ENCODE measurements at places on chromosomes 7 and 10.

GRCh38 chr10:19577381-19577780, 238.9 kb upstream of the PLXDC2 start:
- ATAC-seq, result no peak

DNA sequence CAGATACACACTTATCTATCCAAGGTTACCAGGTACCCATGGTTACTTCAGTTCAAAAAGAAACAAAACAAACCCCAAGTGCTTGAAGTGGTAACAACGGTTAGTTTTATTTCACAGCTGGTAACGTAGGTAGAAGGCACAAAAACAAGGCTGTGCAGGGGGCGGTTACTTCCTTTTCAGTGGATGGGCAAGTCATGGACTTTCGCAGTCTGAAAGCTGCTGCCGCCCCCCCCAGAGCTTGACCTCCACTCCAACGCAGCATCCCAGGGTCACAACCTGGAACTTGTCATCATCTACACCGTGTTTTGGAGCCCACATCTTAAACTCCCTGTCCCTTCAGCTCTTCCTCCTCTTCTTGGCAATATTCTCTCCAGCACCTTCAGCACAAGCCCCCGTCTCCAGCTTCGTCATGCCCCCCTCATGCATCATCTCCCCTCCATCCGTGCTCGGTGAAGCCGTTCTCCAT, 181.2 kb upstream of the ITGB1 start:
- no peak for ATAC-seq

GRCh38 chr10:13347043-13347499, 1.0 kb downstream of the SEPHS1 start:
- ATAC-seq, result no peak

DNA sequence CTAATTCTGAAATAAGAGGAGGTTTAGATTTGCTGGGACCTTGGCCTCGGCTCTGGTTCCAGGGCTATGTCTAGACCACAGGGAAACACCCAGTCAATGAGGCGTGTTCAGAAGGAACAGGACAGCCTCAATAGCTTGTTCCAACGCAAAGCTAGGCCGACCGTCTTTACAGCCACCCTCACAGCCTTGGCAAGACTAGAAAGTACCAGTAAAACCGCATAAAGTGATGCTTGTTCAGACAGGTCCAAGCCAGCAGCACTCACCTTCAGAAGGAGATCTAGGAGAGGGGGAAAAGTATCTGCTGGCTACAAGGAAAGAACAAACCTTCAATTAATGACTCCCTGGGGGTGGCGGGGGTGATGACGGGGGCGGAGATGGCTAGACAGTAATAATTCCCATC, 50.1 kb upstream of the LMTK2 start:
- ATAC-seq, result peak; percentile 93

- peak; percentile 13 for ATAC-seq
These were observed 977 bp downstream of the TMEM248 start for GRCh38 chr7:66921918-66922486.

- no peak for ATAC-seq
These were observed 175.0 kb upstream of the PITRM1 start for GRCh38 chr10:3347413-3348182.

GRCh38 chr10:15730341-15730740, 10.6 kb upstream of the ITGA8 start:
- ATAC-seq, result no peak

DNA sequence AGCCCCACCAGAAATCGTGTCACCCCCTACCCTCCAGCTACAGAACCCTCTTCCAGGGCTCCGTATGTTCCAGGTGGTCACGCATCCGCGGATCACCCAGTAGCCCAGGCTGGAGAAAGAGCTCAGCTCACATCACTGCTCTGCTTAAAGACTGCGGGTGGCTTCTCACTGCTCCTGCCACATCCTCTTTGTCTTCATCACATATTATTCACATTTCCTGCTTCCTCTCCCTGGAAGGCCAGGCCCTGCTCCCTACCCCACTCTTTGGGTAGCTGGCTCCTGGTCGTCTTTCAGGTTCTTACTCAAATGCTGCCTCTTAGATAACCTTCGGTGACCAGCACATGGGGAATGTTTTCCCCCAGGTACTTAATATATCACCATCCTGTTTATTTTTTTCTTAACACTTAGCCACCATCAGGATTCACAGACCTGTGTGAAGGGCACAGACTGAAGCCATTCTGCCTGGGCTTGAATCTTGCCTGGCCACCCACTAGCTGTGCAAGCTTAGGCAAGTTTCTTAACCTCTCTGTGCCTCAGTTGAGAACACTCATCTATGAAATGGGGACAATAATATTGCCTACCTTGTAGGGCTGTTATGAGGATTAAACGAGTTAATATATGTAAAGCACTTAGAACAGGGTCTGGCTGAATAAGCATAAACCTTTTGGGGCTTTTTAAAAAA, 307.8 kb downstream of the PRPF18 start:
- no peak for ATAC-seq

- ATAC-seq, result no peak
These were observed 95.0 kb upstream of the TAS2R16 start for GRCh38 chr7:123090456-123090855.

- no peak for ATAC-seq
These were observed 18.5 kb downstream of the PTN start for GRCh38 chr7:137324796-137325696.

GRCh38 chr7:69603351-69603750, 5.1 kb downstream of the AUTS2 start:
- no peak for ATAC-seq

DNA sequence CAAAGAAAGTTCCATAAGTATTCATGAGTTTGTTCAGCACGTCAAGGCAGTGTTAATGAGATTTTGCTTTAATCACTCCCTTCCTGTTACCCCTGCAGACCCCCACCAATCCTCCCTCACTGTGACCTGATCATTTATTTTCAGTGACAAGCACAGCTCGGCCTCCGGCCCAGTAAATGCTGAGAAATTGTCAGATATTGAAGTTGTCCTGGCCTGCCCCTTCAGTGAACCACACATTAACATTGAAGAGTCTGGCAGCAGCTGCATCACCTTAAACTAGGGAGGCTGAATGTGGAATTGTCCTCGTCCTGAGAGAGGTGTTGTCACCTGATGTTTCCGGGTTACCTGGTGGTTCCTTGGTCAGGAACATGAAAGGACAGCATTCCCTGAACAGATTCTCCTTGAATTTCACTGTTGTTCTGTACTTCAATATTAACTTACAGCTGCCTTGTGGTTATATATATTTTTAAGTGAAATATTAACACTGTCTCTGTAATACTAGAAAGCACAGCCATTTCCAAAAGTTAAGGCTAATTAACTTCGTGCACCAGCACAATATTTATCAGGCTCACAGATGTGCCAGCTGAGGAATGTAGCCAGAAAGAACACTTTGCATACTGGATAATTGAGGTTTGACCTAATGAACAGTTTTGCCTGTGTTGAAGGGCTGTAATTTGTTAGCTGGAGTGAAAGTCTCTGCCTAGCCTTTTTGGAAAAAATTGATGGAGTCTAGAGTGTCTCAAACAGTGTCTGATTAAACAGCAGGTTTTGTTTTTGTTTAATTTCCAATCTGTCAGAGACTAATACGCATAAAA, 265.3 kb downstream of the HDAC9 start:
- no peak for ATAC-seq

- no peak for ATAC-seq
These were observed 119.1 kb upstream of the KMT2E start for GRCh38 chr7:104894726-104895521.

GRCh38 chr10:30694518-30695228, 65.1 kb upstream of the LYZL2 start:
- ATAC-seq, result no peak

DNA sequence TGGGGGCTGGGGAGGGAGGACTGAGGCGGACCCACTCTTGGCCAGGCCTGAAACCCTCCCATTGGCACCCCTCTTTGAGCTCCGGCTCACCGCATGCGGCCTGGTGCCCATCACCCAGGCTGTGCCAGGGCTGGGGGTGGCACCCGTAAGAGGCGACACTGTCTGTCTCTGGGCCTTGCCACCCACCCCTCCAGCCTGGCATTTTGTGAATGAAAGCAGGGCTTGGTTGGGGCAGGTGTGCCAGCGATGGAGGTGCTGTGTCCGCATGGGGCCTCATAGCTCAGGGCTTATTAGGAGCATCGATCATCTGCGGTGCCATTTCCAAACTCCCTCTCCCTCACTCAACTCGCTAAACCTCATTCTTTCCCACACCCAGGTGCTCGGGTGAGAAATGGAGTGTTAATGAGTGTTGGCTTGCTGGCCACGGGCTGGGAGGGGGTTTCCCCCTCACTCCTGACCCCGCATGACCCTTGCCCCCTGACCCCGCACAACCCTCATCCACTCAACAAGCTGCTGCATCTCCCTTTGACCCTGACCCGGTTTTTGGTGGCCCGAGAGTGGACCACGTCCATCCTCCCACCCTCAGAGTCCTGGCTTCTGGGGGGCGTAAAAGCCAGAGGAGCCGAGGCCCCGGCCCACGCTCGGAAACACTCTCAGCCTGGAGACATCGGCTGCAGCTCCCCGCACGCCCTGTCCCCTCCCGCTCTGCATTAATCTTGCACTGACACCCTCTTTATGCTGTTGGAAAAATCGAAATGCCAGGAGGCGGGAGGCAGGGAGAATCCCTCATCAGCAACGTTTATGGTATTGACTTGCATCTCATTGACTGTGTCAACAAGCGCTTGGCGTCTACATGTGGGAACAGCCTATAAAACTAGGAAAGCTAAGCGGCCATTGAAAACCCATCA, 161.2 kb downstream of the DNAJB6 start:
- no peak for ATAC-seq

GRCh38 chr7:35374858-35375257, 121.0 kb upstream of the TBX20 start:
- ATAC-seq, result no peak

DNA sequence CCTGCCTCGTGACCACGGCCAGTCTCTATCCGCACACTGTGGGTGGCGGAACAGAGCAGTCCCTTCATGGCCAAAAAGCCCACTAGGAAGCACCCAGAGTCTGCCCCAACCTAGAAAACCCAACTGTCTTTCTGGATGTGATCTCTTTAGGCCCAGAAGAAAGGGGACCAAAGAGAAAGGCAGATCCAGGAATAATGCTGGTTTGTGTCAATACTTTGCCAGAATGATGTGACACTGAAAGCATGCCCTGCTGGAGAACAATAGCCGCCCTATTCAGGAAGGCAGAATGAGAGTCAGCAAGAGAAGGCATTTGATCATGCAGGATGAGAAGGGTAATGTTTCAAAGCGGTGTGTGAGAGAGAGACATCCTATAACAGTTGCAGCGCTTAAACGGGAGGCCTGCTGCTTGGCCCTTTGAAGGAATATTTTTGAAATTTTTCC, 274.7 kb downstream of the USP6NL start:
- no peak for ATAC-seq

DNA sequence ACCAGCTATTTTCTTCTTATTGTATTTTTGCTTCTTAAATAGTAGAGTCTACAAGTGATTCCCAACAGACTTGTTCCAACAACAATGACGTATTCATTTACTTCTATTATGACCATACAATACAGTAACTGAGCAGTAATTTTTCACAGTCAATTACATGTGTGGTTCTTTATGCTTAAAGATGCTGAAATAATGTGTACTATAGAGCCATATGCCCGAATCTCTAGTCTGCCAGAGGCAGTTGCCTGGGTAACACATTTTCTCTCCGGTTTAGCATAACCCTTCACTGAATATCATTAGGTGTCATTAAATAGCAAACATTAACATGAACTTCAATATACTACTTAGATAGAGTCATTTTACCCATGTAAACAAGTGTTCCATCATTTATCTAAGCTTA, 75.0 kb downstream of the SLC25A13 start:
- ATAC-seq, result no peak

DNA sequence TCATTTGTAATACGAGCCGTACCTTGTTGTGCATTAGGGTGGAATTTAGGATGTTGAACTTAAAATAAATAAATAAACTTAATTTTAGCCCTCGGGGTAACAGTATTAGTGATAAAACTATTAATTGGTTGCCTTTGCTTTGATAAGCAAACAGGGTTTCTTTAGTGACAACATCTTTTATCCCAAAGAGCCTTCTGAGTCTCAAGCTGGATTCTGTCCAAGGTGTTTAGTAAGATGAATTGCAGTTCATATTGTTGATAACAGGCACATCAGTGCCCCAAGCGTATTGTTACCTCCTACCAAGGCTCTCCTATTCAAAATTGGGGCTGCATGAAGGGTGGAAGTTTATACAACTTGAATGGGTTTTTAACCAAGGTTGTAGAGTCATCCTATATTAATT, 144.4 kb upstream of the CELF2 start:
- no peak for ATAC-seq

GRCh38 chr7:29142021-29142727, 4.2 kb downstream of the CPVL start:
- ATAC-seq, result no peak

DNA sequence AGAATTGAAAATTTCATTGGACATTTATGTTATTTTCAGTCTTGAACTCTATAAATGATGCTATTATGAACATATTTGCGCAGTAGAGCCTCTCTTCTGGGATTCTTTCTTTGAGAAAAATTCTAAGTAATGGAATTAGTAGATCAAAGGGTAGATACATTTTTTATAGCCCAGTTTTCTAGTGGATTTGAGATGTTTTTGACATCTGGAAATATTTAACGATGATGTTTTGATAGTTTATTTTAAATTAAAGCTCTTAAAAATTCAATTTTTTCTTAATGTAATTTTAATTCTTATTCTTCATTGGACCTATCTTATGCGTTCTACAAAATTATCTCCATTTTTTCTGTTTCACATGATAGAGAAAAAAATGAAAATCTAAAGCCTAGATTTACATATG, 103.0 kb downstream of the ADAM22 start:
- ATAC-seq, result no peak

- ATAC-seq, result no peak
These were observed 1.6 kb downstream of the VSTM4 start for GRCh38 chr10:49113741-49114141.

DNA sequence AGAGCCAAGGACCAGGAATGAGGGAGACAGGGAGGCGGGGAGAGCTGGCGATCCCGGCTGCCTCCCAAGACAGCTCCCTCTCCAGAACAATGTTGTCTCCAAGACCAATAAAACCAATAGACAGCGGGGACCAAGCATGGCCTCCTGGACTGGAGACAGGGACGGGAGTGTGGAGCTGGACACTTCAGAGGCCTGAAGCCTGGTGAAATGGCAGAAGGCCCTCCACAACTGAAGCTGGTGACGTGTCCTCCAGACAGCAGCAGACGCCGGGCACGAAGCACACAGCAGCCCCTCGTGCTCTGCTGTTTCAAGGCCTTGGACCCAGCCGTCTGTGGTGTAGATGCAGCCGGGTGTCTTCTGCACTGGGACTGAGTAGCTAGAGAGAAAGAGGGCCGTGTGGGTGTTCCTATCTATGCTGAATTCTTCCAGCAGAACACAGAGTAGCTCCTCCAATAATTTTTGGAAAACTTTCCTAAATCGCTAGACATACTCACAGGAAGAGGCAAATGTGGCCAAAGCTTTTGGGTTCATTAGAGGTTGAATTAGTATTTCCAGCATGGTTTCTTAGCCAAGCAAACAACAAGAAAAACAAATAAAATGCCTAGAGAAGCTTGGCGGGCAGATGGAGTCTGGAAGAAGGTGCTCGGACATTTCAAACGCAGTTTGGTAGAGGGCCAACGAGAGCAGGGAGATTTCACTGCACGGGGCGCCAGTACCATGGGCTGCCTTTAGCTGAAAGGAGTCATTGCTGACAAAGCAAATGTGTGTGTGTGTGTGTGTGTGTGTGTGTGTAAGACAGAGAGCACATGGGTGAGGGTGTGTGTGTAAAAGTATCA, 570.4 kb downstream of the TCERG1L start:
- no peak for ATAC-seq

GRCh38 chr7:65966146-65966545, 15.9 kb downstream of the GUSB start:
- ATAC-seq, result no peak

GRCh38 chr10:43190289-43190688, 52.0 kb downstream of the CSGALNACT2 start:
- ATAC-seq, result no peak
